Hippocampal formation (tissue), 2 donors: ENCODE measurements at places on chromosomes 6 and 20.
A peak's percentile ranks its signal among the peaks of the same experiment; 100 is the strongest.

DNA sequence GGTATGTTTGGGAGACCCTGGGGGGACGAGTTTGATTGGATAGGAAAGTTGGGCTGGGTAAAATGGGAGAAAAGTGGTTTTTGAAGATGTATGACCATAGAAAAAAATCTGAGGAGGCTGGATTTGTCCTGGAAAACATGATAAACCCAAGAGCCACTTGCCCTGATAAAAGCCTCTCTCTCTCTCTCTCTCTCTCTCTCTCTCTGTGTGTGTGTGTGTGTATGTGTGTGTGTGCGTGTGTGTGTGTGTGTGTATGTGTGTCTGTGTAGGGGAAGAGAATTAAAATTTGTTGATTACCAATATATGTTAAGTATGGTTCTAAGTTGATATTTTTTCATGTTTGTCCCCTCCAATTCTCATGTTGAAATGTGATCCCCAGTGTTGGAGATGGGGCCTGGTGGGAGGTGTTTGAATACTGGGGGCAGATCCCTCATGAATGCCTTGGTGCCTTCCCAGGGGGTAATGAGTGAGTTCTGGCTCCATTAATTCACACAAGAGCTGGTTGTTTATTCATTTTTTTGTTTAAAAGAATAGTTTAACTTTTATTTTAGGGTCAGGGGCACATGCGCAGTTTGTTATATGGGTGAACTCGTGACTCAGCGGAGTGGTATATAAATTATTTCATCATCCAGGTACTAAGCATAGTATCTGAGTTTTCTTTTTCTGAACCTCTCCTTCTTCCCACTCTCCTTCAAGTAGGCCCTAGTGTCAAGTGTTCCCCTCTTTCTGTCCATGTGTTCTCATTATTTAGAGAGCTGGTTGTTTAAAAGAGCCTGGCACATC lies 208.8 kb downstream of the TFAP2B start:
- no peak for DNase-seq

DNA sequence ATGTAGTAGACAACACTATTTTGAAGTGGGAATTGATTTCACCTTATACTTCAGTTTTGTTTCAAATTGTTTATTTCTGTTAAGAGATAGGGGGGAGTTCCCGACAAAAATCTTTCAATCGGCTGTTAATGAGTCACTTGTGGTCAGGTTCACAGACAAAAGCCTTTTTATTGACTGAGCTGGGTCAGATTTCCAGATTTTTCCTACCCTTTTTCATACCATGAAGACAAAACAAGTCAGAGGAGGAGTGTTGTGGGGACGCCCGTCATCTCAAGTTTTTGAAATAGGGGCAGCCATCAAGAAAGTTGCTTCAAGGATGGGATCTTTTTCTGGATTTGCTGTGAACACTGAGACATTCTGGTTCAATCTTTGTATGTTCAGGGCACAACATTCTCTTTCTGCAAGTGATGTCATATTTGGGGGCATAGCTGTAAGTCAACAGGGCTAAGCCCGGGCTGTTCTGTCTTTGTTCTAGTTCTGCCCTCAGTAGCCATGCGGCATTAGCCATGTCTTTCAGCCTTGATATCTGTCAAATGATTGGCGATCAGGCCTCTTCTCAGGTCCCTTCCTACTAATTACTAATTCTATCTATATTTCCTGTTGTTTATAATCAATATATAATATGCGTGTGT lies 496.0 kb upstream of the MARCKS start:
- DNase-seq: no peak

DNA sequence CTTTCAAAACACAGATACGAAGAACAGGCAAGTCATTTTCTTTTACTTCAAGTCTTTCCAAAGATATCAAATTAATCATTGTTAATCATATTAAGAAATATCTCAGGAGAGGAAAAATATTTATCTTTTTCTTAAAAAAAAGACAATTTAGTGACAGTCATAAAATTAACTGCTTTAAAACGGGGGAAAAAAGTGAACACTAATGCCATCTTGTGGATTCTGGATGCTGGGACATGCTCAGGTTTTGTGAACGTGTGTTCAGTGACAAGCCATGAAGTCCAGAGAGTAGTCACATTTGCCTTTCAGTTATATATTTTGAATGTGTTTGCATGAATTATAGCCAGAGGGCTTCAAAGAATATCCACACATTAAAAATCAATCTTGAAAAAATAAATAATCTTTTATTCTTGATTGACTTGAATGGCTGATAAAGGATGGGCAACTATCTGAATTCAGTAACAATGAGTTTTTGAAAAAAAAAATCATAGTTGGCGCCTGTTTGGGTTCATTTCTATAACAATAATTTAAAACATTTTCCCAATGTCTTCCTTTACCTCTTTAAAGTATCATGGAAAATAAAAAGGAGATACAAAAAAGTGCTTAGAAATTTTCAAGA lies 74.7 kb upstream of the NOX3 start:
- DNase-seq: peak; percentile 2

- no peak for DNase-seq
These were observed 24.2 kb downstream of the ZKSCAN3 start for GRCh38 chr6:28373925-28374324.

GRCh38 chr20:4555188-4555890 lies 166.4 kb upstream of the PRND start:
- no peak for DNase-seq

DNA sequence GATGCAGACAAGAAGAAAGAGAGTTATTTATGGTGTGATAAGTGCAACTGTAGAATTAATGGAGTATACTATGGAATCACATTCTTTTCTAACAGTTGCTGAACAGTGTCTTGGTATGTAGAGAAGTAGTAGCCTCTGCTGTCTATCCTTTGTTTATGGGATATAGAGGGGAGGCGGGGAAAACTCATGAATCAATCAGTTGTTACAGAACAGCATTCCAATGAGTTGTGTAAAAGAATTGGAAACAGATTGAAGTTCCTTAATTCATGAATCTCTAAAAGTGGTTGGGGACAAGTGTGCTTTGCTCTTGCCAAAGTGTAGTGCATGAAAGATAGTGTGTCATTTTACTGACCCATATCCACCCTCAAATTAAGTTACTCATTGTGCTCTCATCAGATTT lies 77.7 kb downstream of the FLRT3 start:
- DNase-seq: no peak

DNA sequence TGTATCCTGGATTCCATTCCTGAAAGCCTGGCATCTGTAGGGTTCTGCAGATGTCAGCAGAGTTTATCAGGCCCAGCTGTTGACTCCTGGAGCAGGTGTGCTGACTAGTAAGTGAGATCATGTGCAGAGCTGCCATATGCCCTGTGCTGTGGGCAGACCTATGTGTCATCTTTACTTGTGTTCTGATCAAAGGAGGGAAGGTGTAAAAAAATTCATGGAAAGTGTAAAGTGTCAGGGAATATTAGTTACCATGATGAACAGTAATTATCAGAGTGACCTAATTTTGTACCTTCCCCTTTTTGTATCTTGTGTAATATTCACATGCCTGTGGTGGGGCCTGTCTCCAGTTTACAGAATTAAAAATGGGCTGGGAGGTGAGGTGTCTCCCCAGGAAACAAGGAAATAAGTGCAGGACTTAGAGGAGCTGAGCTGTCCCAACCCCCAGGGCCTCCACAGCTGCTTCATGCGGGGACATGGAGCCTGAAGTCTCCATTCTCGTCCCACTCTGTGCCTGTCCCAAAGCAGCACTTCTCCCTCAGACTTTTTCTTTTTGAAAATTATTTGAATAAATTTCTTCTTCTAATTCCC lies 148.2 kb upstream of the GGTLC1 start:
- no peak for DNase-seq

- DNase-seq: no peak
These were observed 411.0 kb downstream of the EPHA7 start for GRCh38 chr6:93008375-93008774.

- no peak for DNase-seq
These were observed 254.4 kb upstream of the JAG1 start for GRCh38 chr20:10927936-10928840.

DNA sequence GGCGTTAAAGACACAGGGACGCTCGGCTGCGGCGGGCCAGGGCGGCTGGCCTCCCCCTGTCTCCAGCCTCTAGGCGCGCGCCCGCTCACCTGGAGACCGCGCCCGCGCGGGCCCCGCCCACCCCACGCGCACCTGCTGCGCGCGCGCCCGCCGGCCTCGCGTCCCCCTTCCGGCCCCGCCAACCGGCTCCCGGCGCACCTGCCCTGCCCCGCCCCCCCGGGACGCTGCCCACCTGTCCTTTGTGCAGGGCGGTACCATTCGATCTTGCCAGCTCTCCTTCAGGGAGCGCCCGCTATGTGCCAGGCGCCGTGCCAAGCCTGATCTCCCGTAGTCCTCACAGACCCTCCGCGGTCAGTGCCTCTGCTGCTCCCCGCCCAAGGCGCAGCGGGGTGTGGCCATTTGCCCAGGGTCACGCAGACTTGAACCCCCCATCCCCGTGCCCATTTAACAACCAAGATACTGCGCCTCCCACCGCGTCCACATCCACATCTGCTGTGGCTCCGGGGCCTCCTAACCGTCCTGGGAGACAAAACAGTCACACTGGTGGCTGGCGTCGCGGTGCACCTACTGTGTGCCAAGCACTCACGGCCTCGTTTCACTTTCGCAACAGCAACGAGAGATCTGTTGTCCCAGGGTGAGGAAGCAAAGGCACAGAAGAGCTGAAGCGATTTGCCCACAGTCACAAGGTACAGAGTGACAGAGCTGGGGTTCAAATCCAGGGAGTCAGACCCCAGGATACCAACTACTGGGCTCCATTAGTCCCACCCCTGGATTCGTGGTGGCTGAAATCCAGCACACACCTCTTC lies 48.1 kb downstream of the NOL4L start:
- no peak for DNase-seq

GRCh38 chr6:168291450-168291849 lies 28.1 kb downstream of the DACT2 start:
- DNase-seq: no peak

- no peak for DNase-seq
These were observed 5.1 kb upstream of the IYD start for GRCh38 chr6:150363733-150364132.

GRCh38 chr6:169101036-169101805 lies 152.4 kb downstream of the THBS2 start:
- DNase-seq: no peak

DNA sequence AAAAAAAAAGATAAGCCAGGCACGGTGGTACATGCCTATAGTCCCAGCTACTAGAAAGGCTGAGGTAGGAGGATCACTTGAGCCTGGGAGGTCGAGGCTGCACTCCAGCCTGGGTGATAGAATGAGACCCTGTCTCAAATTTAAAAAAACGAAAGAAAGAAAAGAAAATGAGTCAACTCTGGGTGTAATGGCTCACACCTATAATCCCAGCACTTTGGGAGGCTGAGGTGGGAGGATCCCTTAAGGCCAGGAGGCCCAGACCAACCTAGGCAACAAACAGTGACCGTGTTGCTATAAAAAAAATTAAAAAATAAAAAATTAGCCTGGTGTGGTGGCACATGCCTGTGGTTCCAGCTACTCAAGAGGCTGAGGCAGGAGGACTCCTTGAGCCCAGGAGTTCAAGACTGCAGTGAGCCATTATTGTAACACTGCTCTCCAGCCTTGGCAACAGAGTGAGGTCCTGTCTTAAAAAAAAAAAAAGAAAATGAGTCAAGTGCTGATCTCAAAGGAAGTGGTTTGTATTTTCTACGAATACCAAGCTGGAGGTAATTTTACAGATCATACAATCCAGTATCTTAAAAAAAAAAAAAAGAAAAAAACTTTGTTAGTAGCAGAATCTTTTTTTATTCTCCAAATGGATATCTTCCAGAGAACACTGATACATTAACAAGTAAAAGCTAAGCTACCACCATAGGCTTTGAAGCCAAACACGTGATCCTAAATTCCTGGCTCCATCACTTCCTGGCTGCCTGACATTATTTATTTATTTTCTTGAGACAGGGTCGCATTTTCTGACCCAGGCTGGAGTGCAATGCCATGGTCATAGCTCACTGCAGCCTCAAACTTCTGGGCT lies 5.7 kb downstream of the COMMD7 start:
- no peak for DNase-seq

GRCh38 chr20:32336918-32337347 lies 21.2 kb upstream of the ASXL1 start:
- peak; percentile 34 for DNase-seq

DNA sequence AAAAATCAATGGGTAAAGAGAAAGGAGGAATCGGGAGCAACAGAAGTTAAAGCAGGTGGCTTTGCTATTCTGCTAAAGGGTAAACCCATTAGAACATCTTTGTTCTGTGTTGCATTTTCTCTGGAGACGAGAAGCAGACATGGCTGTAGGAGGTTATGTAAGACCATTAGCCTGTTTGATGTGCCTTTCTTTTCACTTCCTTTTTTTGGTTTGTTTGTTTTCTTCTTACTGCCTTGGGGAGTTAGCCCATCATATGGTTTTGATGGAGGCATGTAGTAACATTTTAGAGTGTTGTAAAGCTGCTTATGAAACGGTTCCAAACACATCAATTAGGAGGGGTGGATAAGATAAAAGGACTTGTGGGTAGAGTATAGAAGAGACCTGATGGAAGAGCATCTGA lies 131.0 kb downstream of the DOK5 start:
- DNase-seq: no peak

- DNase-seq: no peak
These were observed 48.6 kb upstream of the GRIK2 start for GRCh38 chr6:101344885-101345284.

GRCh38 chr6:164216839-164217238 lies 802.3 kb downstream of the QKI start:
- no peak for DNase-seq

DNA sequence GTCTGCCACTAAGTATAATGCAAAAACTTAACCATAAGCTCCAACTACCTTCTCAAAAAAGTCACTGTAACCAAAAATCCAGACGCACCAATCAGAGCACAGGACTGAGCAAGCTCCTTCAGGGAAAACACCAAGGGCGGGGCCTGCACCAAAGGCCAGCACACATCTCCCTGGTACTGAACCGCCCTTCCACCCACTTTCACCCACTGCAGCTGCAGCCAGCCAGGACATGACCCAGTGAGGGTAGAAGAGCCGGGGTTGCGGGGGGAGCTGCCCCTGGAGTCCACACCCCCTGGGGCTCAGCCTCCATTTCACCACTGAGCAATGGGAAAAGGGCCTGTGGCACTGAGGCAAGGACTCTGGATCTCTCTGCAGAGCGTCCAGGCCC lies 54.3 kb downstream of the TAF4 start:
- no peak for DNase-seq

DNA sequence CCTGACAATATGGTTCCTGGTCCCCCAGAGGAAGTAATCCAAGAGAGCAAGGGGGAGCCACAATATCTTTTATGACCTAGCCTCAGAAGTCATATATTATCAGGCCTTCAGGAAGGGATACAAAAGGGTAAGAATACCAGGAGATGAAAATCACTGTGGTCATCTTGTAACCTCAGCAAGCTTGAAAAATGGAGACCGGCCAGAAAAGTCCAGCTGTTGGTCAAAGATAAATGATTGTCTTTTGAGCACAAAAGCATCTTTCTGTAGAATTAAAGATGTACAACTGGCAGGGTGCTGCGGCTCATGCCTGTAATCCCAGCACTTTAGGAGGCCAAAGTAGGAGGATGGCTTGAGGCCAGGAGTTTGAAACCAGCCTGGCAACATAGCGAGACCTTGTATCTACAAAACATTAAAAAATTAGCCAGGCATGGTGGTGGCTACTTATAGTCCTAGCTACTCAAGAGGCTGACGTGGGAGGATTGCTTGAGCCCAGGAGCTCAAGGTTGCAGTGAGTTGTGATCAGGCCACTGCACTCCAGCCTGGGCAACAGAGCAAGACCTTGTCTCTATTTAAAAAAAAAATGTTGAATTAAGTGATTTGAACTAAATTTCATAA lies 118.0 kb upstream of the MARCKS start:
- DNase-seq: no peak

- DNase-seq: no peak
These were observed 619.4 kb downstream of the PHF3 start for GRCh38 chr6:64255000-64255399.

- DNase-seq: no peak
These were observed 49.4 kb downstream of the CTCFL start for GRCh38 chr20:57475388-57476083.

GRCh38 chr6:12751694-12752325 lies 35.2 kb downstream of the PHACTR1 start:
- DNase-seq: peak; percentile 16
